ENCODE measurements at places on chromosomes 5 and 9.

- H3K27me3 ChIP-seq: no peaks in the 10 kb centered on the region
- no peak overlapping the region for H3K4me3 ChIP-seq
- no peaks in the 10 kb centered on the region for H3K4me1 ChIP-seq
- no peak overlapping the region for H3K27ac ChIP-seq
- DNase-seq: no peak
Observed at GRCh38 chr5:137794863-137795262, 40.7 kb upstream of the HNRNPA0 start.

DNA sequence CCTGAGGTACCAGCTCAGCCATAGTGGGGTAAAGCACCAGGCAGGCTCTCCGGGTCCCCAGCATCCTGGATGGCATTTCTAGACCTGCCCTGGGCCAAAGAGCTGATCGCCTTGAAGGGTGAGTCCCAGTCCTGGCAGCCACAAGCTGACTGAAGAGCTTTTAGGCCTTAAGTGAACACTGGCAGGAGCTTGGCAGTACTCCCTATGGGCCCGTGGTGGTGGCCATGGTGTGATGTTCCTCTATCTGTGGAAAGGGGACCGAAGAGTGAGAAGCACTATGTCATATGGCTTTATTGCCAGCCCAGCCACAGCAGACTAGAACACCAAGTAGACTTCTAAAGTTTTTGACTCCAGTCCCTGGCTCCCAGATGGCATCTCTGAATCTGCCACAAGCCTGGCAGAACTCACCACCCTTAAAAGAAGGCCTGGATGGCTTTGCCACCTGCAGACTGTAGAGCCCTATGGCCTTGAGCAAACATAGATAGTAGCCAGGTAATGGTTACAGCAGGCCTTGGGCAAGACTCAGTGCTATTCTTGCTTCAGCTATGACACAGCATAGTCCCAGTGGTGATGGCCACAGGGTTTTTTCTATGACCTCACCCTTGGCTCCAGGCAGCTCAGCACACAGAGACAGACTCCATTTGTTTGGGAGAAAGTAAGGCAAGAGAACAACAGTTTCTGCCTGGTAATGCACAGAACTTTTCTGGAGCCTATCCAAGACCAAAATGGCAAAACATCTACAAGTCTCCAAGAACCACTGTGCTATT is 801.5 kb upstream of the DMAC1 start:
- no peak overlapping the region for H3K4me3 ChIP-seq
- H3K36me3 ChIP-seq: no peaks in the 10 kb centered on the region
- H3K27ac ChIP-seq: no peak overlapping the region
- DNase-seq: no peak

DNA sequence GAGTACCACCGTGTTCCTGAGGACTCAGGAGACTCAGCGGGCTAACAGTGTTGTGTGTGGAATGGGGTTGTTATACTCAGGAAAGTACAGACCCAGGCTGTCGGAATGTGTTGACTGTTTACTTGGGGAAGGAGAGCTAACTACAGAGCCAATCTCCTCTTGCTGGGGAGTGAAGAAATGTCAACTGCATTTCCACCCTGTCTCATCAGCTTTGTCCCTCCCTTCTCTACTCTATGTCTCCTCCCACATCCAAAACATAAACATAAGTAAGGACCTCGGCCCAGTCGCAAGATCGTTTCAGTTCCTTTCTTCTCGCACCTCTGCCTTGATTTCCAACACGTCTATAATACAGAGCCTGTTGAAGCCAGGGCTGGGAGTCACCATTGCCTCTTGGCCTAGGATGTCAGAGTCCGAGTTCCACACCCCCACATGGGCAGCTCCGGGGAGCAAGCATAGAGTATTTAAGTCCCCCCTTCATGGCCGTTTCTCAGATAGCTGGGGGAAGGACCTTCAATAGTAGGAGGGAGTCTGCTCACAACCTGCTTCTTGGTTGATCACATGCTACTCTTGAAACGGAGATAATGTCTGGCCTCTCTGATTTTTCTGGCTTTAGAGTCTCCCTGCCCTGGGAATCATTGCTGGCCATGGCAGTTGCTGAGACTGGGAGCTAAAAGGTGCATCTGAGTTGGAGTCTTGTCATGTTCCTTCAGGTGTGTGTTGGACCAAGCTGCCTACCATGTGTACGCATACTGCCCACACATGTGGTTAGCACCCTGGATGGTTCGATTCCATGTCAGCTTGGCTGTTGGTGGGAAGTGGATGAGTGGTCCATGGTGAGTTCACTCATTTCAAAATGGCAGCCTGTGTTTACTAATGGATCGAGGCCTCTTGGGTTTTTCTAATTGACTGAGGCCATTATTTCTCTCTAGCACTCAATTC is 147.3 kb downstream of the MTX3 start:
- DNase-seq: no peak
- H3K27ac ChIP-seq: no peak overlapping the region
- no peaks in the 10 kb centered on the region for H3K36me3 ChIP-seq
- no peaks in the 10 kb centered on the region for H3K27me3 ChIP-seq
- H3K4me1 ChIP-seq: no peaks in the 10 kb centered on the region

DNA sequence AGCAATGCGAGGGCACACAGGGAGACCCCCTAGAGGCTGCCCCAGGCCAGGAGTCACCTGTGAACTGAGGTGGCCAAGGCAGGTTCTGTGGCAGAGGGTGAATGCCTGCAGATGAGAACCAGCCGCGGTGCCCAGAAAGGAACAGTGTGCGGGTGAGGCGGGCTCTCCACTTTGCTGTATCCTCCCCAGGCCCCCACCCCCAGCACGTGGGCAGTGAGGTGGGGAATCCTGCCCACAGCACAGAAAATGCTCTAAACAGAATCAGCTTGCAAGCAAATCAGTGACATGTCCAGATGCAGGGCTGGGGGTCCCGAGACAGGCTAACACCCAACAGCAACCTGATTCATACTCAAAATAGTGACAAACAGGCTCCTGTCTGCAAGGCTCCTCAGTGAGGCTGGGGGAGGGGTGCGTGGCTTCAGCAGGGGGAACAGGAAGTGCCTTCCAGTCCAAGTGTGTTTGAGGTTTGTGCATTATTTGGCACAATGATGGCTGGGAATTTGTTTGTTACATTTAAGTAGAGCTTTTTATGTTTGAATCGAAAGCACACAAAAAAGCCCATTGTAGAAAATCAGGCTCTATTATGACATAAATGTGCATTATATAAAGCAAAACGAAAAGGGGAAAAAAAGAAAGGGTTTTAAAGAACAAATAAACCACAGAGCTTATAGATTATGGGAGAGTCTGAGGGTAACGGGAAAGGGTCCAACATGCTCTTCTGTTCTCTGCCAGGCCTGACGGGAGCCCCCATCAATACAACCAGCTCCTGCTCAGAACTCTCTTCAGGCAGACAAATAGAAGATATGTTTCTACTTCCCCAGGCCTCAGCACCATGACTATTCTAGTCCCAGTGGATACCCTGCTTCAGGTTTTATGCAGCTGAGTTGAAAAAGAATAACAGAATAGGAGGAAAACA is 201.3 kb downstream of the HSD17B3 start:
- no peak for DNase-seq
- no peaks in the 10 kb centered on the region for H3K4me1 ChIP-seq
- H3K27me3 ChIP-seq: no peaks in the 10 kb centered on the region

- H3K27me3 ChIP-seq: no peaks in the 10 kb centered on the region
- no peak overlapping the region for H3K27ac ChIP-seq
- DNase-seq: no peak
- H3K4me1 ChIP-seq: peaks cover 31% of the 10 kb centered on the region
- no peaks in the 10 kb centered on the region for H3K36me3 ChIP-seq
Observed at GRCh38 chr9:123756484-123757106, 173.3 kb downstream of the DENND1A start.

- no peak overlapping the region for H3K27ac ChIP-seq
- no peak overlapping the region for H3K4me3 ChIP-seq
- H3K36me3 ChIP-seq: no peaks in the 10 kb centered on the region
- H3K27me3 ChIP-seq: peaks cover 89% of the 10 kb centered on the region
- DNase-seq: no peak
Observed at GRCh38 chr5:73450672-73451223, 2.2 kb upstream of the FOXD1 start.

GRCh38 chr5:158785397-158785796 is 314.3 kb downstream of the EBF1 start:
- H3K27ac ChIP-seq: no peak overlapping the region
- H3K27me3 ChIP-seq: no peaks in the 10 kb centered on the region
- H3K36me3 ChIP-seq: no peaks in the 10 kb centered on the region

DNA sequence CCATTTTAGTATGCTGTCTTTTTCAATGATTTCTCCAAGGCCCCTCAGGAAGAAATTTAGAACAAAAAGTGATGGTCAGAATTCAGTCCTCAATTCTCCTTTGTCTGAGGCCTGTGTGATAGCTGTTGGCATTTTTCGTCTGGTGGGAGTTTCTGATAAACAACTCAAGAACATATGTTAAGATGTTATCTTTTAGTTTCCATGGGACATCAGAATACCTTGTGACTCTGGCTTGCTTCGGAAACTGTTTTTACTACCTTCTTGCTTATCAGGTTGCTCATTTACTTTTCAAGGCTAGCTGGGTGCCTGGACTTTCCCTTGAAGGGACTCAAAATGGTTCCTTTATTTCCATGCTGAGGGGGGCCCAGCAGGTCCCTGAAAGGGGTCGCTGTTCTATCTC is 97.2 kb downstream of the INVS start:
- H3K4me1 ChIP-seq: no peaks in the 10 kb centered on the region
- H3K4me3 ChIP-seq: no peak overlapping the region
- no peak for DNase-seq
- no peaks in the 10 kb centered on the region for H3K36me3 ChIP-seq
- H3K27me3 ChIP-seq: no peaks in the 10 kb centered on the region

DNA sequence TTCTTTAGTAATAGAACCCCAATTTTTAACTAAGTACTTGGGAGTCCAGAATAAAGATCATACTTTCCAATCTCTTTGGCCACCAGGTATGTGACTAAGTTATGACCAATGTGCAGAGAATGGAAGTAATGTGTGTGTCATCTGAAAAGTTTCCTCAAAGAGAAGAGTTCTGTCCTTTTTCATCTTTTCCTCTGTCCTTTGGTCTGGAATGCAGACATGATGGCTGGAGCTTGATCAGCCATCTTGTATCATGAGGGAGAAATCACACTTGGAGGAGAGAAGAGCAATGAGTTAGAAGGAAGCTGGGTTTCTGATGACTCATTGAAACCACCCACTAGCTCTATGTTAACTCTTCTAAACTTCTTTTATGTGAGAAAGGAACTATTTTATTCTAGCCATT is 5.5 kb upstream of the CPEB4 start:
- peaks cover 25% of the 10 kb centered on the region for H3K4me1 ChIP-seq
- no peak overlapping the region for H3K27ac ChIP-seq
- DNase-seq: no peak
- H3K36me3 ChIP-seq: no peaks in the 10 kb centered on the region
- H3K27me3 ChIP-seq: no peaks in the 10 kb centered on the region
- no peak overlapping the region for H3K4me3 ChIP-seq

- H3K4me1 ChIP-seq: no peaks in the 10 kb centered on the region
- H3K27ac ChIP-seq: no peak overlapping the region
- no peaks in the 10 kb centered on the region for H3K36me3 ChIP-seq
- H3K27me3 ChIP-seq: no peaks in the 10 kb centered on the region
- H3K4me3 ChIP-seq: no peak overlapping the region
Observed at GRCh38 chr5:114989512-114989911, 180.2 kb downstream of the TRIM36 start.

DNA sequence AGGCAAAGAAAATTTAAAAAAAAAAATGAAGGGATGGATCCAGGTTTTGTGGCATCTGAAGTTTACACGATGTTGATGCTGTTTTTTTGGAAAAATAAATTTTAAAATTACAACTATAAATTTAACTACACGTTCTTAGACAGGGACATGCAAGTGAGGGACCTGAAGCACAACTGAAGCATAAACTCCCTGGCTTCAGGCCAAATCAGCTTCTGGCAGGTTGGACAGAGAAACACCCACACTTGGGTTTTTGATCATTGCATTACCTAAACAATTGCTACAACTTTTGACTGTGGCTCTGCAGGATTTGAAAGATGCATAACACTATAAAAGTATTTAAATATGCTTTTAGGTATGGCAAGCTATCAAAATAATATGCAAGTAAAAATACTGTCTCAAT is 1318.3 kb upstream of the DMAC1 start:
- H3K36me3 ChIP-seq: no peaks in the 10 kb centered on the region
- no peak overlapping the region for H3K27ac ChIP-seq

GRCh38 chr5:93246090-93246855 is 334.7 kb downstream of the NR2F1-AS1 start:
- no peaks in the 10 kb centered on the region for H3K4me1 ChIP-seq
- H3K27ac ChIP-seq: peak overlapping the region; percentile 41

DNA sequence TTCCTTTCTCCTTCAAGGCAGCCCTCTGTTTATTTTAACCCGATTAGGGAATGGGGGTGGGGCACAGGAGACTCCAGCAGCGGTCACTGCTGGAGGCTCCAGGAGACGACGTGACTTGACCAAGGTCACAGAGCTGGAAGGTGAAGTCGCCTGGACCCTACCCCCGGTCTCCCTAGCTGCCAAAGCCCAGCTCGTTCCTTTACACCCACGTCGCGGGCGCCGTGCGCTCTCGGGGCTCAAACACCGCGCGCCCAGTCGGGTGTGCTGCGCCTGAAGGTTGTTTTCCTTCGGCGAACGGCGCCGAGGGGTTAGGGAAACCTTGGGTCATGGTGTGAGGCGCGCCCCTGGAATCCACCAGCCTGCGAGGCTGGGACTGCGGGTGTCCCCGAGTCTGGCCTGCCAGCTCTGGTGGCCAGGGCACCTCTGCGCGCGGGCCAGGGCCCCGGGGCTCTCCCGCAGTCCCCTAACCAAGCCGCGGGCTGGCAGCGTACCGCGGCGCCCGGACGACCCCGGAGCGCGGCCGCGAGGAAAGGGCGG is 747 bp upstream of the UNC5A start:
- no peak overlapping the region for H3K27ac ChIP-seq
- no peak for DNase-seq
- no peaks in the 10 kb centered on the region for H3K4me1 ChIP-seq
- no peak overlapping the region for H3K4me3 ChIP-seq
- no peaks in the 10 kb centered on the region for H3K36me3 ChIP-seq

DNA sequence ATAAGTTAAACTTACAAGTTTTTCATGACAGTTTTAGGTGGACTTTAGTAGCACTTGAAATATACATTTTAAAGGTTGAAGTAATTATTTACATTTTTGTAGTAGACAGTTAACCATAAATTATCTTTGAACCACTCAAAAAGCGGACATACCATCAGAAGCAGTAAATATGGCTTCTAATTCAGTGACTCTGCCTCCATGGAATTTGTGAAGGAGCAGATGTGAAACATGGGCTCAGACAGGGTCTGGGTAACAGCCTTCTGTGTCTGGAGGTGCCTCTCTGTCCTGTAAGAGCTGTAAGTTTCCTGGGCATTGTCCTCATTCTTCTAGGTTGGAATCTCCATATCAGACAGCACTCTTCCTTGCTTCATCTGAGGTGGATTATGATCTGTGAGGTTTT is 12.4 kb downstream of the RLN2 start:
- no peak overlapping the region for H3K27ac ChIP-seq
- H3K36me3 ChIP-seq: no peaks in the 10 kb centered on the region
- no peaks in the 10 kb centered on the region for H3K27me3 ChIP-seq
- no peak overlapping the region for H3K4me3 ChIP-seq

DNA sequence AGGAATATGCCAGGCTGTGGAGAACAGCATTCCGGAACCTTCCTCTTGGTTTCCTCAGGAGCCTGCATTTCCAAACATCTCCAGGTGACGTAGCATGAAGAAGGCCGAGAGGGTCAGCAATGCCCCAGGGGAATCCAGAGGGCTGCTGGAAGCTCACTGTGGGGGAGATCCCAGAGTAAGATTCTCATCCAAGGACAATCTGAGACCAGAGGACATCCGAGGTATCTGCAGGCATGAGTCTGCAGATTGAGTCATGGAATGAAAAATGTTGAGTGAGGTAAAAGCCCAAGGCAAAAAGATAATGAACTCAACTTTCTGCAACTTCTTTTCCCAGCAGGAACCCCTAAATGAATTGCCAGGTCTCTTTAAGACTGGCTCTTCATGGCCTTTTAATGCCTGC is 73.5 kb downstream of the KIF4B start:
- no peaks in the 10 kb centered on the region for H3K36me3 ChIP-seq
- DNase-seq: no peak
- no peaks in the 10 kb centered on the region for H3K27me3 ChIP-seq
- H3K4me3 ChIP-seq: no peak overlapping the region
- H3K4me1 ChIP-seq: no peaks in the 10 kb centered on the region
- H3K27ac ChIP-seq: no peak overlapping the region
